Tibial artery (tissue), 4 donors: ENCODE measurements at places on chromosomes 7 and 10.
A peak's percentile ranks its signal among the peaks of the same experiment; 100 is the strongest.

DNA sequence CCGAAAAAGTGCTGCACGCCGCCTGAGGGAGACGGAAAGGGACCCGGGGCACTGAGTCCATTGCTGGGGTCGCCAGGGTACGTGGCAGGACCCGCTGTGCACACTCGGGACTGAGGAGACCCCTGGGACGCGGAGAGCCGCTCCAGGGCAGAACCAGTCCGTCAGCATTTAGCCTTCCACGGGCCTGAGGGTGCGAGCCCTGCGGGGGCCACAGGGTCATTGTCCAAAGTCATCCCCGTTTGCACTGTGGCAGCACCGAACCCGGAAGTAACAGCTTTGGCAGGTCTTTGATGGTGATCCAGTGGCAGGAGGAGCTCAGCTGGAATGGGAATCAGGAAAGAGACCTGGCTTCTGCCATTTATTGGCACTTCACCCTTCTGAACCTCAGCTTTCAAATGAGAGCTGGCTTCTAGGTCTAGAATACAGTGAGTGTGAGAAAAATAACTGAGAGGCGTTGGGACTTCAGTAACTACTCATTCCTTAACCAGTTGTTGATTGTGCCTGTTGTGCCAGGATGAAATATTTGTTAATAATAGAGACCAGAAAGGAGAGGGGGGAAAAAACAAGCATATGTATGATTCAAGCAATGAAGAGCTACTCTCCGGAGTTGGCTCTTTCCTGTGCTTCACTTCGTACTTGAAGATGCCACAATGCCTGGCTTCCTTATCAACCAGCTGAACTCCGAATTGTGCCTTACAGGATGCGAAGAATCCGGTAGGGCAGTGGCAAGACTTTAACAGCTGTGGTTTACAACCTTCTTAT is 811 bp upstream of the ARHGAP12 start:
- DNase-seq, result peak; percentile 79

DNA sequence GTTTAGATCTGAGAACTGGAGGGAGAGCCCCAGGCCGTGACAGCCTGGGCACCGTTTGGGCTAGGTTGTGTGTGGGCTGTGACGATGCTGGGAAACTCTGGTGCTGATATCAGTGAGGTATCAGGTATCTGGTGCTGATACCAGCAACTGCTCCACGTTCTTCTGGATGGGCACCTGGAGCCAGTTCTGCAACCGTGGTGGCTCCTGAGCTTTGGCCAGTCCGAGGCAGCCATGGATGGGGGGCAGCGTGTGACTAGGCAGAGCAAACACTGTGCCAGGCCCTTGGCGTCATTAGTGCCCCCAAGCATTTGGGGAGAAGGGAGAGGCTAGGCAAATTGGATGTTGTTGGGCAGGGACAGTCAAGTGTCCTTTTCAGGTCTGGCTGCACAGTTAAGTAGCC is 57.9 kb downstream of the ZNF467 start:
- no peak for DNase-seq

GRCh38 chr7:1246871-1247526 is 14.3 kb downstream of the UNCX start:
- DNase-seq, result no peak

DNA sequence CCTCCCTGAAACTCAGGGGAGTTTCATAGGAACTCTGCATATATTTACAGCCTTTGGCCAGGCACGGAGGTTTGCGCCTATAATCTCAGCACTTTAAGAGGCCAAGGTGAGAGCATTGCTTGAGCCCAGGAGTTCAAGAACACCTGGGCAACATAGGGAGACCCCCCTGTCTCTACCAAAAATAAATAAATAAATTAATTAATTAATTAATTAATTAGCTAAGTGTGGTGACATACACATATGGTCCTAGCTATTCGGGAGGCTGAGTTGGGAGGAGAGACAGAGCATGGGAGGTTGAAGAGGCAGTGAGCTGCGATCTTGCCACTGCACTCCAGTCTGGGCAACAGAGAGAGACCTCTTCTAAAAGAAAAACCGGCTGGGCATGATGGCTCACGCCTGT is 9.4 kb upstream of the LEP start:
- no peak for DNase-seq

DNA sequence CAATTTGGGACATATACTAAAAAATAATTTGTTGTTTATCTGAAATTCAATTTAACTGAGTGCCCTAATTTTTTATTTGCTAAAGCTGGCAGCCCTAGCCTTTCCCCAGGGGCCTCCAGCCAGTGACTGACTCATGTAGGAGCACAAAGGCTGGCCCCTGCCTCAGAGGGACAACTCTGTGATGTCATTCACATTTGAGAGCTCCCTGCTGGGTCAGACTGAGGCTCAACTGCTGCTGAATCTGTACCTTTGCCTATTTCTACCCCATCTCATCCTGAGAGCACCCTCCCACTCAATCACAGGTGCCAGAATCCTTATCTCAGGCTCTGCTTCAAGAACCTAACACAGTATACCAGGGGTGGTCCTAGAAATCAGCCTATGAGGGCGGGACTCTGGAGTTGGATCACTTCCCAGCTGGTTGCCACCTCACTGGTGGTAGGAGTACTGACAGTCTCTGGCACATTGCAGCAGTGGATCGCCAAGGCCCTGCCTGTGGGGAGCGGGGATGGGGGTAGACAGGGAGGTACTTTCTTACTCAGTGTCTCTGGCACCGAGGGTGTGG is 11.6 kb downstream of the GCK start:
- DNase-seq, result no peak

- DNase-seq, result peak; percentile 42
These were observed 7.7 kb downstream of the CCM2 start for GRCh38 chr7:45007571-45008328.

DNA sequence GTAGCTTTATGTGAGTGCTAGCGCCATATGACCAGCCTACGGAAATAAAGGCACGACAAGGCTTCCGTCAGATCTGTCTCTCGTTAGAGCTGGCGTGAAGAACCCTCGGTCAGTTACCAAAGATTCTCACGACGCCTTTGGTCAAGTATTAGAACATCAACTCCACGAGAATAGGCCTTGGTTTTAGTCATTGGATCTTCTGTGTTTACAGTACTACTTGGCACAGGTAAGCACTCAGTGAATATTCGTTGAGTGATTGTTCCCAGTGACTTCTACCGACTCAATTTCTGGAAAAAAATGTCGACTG is 316 bp downstream of the RBM48 start:
- DNase-seq, result no peak

- DNase-seq, result no peak
These were observed 41.3 kb upstream of the CAMK1D start for GRCh38 chr10:12308057-12308456.

DNA sequence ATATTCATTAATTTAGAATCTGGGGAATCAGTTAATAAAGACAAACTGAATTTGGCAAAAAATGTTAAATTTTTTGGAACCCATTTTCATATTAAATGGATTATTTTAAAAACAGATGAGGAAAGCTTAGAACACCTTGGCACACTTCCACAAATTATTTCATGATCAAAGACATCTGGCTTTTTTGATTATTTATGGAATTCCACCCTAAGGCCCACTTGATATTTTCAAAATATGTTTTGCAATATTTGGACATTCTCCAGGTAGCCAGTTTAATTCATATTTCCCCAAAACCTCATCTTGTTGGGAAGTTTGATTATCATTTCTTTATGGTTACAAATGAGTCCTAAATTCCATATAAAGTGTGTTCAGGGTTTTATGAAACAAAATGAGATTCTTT is 129.9 kb downstream of the DOCK4 start:
- no peak for DNase-seq

GRCh38 chr7:118826246-118826645 is 601.7 kb downstream of the ANKRD7 start:
- no peak for DNase-seq

DNA sequence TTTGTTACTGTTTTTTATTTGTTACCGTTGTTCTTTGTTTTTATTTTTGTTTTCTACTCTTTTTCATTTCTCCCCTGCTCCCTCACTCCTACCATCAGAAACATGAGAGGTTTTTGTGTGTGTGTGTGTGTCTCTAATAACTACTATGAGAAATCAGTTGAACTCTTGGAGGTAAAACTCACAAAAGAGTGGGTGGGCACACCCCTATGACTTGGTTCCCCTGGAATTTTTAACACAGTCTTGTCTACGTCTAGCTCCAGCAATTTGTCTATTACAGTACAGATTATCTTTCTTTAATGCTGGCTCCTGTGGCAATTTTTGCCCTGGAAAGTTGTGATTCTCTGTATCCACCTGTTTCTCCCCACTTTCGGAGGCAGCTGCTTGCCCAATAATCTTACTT is 56.2 kb downstream of the AOAH start:
- DNase-seq, result no peak

- no peak for DNase-seq
These were observed 85.1 kb downstream of the CARD11 start for GRCh38 chr7:2958416-2959102.

DNA sequence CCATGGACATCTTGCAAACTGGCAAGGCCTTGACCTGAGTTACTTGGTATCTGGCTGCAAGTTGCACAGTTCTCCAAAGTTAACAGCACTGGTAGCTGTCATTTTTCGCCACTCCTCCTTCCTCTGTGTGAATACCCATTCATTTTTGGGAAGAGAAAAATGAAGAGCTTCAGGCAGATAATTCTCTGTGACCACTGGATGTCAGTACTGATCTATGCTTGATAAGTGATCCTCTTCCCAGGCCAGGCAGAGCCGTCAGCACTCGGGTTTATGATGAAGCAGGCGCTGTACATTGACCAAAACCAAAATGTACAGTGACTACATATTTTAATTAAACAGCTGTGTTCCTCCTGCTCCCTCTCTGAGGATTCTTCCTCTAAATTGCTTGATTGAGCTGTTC is 55.9 kb upstream of the PDZD8 start:
- no peak for DNase-seq

DNA sequence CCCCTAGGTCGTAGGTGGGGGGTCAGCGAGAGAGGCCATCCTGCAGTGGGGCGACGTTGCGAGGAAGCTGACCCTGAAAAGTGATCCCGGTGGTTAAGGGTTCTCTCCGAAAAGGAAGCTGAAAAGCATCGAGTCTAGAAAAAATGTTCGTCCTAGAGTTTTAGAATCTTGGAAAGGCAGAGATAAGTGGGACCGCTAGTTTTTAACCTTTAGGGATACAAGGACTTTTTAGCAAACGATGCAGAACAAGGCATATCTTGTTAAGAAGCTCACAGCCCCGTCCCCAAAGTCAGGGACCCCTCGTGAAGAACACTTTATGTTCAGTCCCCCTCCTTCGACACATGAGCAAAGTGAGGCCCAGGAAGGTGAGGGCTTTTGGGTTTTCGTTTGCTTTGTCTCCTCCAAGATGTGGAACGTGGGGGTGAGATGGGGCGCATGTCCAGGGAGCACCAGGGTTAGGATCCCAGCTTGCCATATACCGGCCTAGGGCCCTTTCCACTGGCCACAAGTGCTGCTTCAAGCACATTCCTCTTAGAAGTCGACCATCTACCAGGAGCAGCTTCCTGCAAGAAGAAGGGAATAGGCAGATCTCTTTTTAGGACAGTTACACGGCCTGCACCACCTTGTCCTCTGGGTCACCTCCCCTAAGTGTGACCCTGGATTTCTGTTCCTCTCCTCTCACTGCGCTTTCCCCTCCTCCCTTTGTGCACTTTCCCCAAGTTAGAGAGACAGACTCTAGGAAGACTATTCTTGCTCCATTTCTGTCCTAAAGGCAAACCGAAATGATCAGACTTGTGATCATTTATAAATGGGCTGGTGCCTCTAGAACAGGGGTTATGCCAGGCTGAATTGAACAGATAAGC is 969 bp downstream of the SLC35G1 start:
- DNase-seq, result no peak

GRCh38 chr7:41869997-41870396 is 167.1 kb upstream of the INHBA start:
- DNase-seq, result no peak

DNA sequence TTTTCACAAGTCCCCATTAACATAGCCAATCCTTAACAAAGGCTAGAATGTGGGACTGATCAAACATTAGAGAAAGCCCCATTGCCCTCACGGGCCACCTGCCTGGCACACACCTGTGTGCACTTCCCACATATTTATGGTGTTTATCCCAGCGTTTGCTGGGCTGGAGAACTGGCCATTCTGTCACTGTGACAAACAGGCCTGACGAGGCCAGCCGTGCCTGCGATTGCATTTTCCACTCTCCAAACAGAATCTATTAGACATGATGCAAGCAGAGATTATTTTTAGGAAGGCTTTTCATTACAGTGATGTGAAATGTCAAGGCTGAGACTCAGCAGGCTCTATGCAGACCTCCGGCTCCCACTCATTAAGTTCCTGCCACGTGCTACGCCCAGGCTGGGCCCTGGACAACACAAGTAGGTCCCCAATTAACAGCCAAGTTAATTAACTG is 20.4 kb downstream of the PTPRN2 start:
- DNase-seq, result no peak

DNA sequence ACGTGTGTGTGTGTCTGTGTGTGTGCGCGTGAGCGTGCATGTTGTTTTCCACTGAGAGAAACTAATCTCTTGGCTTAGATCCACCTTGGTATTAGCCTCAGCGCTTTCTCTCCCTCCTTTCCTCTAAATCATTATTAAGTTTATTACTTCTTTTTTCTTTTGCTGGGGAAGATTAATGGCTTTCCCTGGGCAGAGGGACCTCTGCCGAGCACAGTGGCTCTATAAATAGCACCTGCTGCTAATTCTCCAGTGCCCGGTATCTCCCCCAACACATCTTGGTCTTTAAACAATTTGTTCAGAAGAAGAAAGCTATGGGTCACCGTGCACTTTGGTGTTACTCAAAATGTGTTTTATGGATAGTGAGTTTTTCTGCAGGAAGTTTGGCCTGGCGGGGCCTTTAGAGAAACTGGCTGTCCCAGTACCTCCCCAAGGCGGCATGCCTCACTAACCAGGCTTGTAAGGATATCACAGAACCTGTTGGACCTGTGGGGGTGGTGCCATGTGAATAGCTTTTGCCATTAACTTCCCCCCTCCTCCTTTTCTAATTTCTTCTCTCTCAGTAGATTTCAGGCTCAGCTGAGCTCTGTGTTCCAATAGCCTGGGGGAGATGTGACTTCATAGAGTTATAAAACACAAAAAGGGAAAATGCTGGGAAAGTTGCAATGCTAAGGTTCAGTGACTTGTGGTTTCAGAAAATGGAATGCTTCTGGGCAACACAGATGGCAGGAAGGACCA is 70.1 kb upstream of the RAB11FIP2 start:
- DNase-seq, result no peak

DNA sequence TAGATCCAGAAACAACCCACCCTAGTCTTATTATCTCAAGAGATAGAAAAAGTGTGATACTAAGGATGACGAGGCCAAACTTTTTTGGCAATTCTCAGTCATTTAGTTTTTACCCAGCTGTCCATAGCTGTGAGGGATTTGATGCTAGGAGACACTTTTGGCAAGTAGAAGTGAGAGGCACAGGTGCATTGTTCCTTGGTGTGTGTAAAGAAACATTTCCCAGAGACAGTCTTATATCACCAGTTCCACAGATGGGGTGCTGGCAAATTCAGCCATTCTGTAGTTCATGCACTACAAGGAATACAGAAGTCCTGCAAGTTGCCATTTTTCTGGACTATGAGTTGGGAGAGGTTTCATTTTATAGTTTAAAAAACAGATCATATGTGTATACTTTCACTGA is 403.3 kb upstream of the GHITM start:
- DNase-seq, result no peak
